ENCODE measurements at places on chromosomes 2 and 18.
A peak's percentile ranks its signal among the peaks of the same experiment; 100 is the strongest.

GRCh38 chr2:59463426-59463825 lies 1090.0 kb downstream of the BCL11A start:
- DNase-seq = no peak

- no peak for DNase-seq
Measured at GRCh38 chr2:150165442-150165841, 322.0 kb downstream of the RND3 start.

DNA sequence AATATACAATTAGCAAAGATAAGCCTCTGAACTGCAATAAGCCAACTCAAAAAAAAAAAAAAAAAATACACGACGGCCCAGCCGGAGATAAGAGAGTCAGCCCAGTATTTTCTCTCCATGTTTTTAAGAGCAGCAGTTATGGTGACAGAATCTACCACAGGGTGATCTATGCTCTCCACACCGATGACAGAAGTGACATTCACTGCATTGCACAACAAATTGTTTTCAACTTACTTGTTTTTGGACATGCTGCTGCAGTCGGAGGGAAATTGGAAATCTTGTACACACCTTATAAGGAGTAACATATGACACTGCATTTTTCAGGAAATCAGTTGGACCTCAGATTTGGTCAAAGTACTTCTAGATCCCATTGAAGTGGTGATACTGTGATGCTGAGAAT lies 23.3 kb upstream of the APOB start:
- DNase-seq = no peak

- DNase-seq = no peak
Measured at GRCh38 chr18:22165603-22166068, 3.8 kb upstream of the GATA6 start.

GRCh38 chr2:173806761-173807160 lies 158.4 kb downstream of the SP3 start:
- no peak for DNase-seq

- DNase-seq = no peak
Measured at GRCh38 chr2:180061085-180061484, 54.0 kb upstream of the CWC22 start.

DNA sequence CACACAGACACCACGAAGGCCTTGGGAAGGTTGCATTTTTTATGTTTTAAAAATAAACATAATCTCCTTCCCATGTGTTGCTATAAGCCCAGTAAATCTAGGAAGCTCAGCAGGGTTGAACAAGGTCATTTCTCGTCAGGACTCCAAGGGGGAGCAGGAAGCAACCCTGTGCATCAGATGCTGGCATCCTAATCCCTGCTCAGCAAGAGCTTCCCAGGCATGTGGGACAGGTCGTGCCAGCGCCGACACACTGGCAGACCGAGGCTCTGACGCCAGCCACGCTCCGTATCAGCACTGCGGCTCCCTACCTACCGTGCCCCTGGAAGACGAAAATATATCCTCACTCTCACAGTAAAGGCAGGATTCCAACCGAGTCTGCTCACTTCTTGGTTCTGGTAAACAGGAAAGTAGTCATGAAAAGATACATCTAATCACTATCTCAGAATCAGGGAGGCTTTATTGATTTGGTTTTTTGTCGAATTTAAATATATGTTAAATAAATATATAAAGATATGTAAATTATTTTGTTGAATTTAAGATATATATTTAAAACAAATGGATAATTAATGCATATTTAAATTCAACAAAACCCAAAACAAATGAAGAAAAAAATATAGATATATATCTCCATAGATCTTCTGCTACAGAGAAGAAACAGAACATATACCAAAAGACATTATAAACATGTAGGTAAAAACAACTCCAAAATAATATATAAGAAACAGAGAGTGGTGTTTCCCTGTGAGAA lies 61.4 kb downstream of the TXNL1 start:
- DNase-seq = peak; percentile 50

GRCh38 chr2:135219226-135219625 lies 167.1 kb downstream of the RAB3GAP1 start:
- DNase-seq = no peak

GRCh38 chr2:31402388-31402787 lies 12.2 kb downstream of the XDH start:
- DNase-seq = no peak

Data from heart right ventricle (tissue), 16 donors.